ENCODE measurements at places on chromosomes 1 and 21.

DNA sequence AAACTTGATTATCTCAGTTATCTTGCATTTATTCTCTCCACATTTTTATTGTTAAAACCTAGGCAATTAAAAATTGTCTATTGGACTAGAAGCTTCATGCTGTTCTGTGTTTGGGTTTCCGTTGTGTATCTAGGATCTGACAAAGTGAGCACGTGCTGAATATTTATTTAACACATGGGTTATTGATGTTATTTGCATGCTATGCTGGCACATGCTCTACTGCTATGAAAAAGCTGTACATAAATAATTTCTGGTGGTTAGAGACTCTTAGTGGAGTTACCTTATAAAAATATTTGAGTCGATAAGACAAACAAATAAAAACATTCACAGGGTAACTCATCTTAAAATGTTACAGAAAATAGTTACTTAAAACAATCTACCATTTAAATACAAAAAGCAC is 1769.7 kb downstream of the MRPL39 start:
- no peaks in the 10 kb centered on the region for H3K27me3 ChIP-seq
- H3K4me3 ChIP-seq = no peak overlapping the region
- H3K4me1 ChIP-seq = no peaks in the 10 kb centered on the region
- no peak for DNase-seq
- H3K36me3 ChIP-seq = no peaks in the 10 kb centered on the region
- H3K27ac ChIP-seq = no peak overlapping the region

GRCh38 chr1:171834821-171835220 is 6.5 kb upstream of the DNM3 start:
- DNase-seq = no peak
- no peaks in the 10 kb centered on the region for H3K36me3 ChIP-seq
- no peaks in the 10 kb centered on the region for H3K4me1 ChIP-seq
- no peaks in the 10 kb centered on the region for H3K27me3 ChIP-seq
- H3K27ac ChIP-seq = no peak overlapping the region
- H3K4me3 ChIP-seq = no peak overlapping the region

DNA sequence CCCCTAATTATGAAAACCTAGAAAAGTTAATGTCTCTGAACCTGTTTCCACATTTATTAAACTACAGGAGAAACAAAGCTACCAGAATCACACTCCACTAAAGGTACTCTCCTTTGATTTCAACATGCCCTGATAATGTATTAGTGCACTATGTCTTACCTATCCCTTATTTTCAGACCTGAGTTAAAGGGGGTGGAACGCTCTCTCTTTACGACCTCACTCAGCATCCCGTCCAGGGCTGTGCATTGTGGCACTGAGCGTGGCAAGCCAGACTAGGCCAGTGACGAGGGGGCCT is 678 bp downstream of the LSM10 start:
- no peaks in the 10 kb centered on the region for H3K36me3 ChIP-seq
- peak overlapping the region; percentile 57 for H3K4me3 ChIP-seq
- H3K27me3 ChIP-seq = no peaks in the 10 kb centered on the region
- DNase-seq = no peak
- no peaks in the 10 kb centered on the region for H3K4me1 ChIP-seq
- peak overlapping the region; percentile 92 for H3K27ac ChIP-seq

GRCh38 chr1:11980676-11980972 is 380 bp downstream of the MFN2 start:
- H3K36me3 ChIP-seq = no peaks in the 10 kb centered on the region
- H3K4me1 ChIP-seq = peaks cover 10% of the 10 kb centered on the region
- H3K27me3 ChIP-seq = no peaks in the 10 kb centered on the region
- H3K4me3 ChIP-seq = peak overlapping the region; percentile 97
- no peak for DNase-seq

- H3K27ac ChIP-seq = no peak overlapping the region
- H3K4me1 ChIP-seq = no peaks in the 10 kb centered on the region
- H3K36me3 ChIP-seq = no peaks in the 10 kb centered on the region
- peak; percentile 78 for DNase-seq
- no peaks in the 10 kb centered on the region for H3K27me3 ChIP-seq
Measured at GRCh38 chr1:40848530-40849189, 13.5 kb downstream of the CITED4 start.

DNA sequence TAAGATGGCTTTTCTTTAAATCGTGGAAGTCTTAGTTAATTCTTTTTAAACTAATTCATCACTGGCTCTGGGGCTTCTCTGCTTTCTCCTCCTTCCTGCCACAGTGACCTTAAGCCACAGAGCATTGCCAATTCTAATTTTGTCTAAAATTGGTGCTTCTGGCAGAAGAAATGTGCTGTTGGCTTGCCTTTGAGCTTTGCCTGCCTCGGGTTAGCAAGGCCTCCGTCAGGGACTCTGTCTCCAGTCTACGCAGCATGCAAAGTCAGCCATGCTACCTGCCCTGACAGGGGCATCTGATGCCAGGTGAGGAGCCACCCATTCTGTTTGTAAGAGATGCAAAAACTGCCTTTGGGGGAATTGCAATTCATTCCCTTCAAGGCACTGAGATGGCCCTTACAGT is 25.2 kb downstream of the CLDN14 start:
- H3K4me1 ChIP-seq = no peaks in the 10 kb centered on the region
- DNase-seq = no peak
- no peaks in the 10 kb centered on the region for H3K36me3 ChIP-seq
- no peak overlapping the region for H3K27ac ChIP-seq

DNA sequence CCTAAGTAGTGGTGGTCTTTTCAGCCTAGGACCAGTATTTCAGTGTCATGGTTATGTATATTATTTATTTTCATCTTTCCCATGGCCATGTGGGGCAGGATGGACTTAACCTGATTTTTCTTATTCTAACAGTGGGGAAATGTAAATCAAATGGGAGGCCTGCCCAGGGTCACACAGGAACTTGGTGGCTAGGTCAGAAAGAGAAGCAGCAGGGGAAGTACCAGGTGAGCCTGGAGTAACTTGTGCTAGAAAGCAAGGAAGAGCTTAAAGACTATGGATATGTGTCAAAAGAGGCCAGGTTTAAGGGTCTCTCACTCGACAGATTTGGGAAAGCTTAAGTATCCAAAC is 936 bp downstream of the ZFP69B start:
- no peaks in the 10 kb centered on the region for H3K36me3 ChIP-seq
- H3K27ac ChIP-seq = no peak overlapping the region
- H3K4me3 ChIP-seq = peak overlapping the region; percentile 84
- no peaks in the 10 kb centered on the region for H3K27me3 ChIP-seq

- peak overlapping the region; percentile 74 for H3K4me3 ChIP-seq
- peak overlapping the region; percentile 99 for H3K27ac ChIP-seq
- H3K27me3 ChIP-seq = no peaks in the 10 kb centered on the region
- H3K36me3 ChIP-seq = no peaks in the 10 kb centered on the region
- no peaks in the 10 kb centered on the region for H3K4me1 ChIP-seq
- DNase-seq = peak; percentile 71
Measured at GRCh38 chr21:33543505-33544129, 779 bp downstream of the SON start.

DNA sequence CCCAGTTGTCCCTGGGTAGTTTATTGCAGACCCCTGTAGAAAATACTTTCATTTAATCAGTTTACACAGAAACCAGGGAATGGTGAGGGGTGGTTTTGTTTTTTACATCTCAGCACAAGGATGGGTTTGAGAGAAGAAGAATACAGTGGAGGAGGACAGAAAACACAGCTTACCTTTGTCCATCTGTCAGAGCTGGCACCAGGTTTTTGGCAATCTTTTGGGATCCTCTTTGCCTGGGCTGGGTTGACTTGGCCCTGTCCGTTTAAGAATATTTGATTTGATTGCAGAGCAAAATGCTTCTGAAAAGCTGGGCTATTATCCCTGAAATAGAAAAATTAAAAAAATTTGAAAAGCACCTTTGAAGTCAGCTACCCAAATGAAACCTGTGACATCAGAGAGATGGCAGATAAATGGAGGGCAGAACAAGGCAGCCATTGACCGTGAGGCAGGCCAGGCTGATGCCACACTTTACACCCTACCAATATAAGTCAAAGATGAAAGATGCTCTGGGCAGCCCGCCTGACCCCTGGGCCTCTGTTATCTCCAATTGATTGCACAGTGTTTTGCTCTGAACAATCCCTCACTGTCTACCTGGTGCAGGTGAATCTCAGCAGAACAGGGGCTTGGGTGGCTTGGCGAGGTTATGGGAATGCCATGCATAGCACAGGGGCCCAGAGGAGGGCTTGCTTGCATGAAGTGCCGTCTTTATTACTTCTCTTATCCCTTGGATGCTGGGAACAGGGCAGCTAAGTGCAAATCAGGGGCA is 218.8 kb downstream of the LMX1A start:
- no peak for DNase-seq
- H3K27me3 ChIP-seq = peaks cover 5% of the 10 kb centered on the region
- no peak overlapping the region for H3K27ac ChIP-seq
- H3K36me3 ChIP-seq = no peaks in the 10 kb centered on the region
- H3K4me3 ChIP-seq = no peak overlapping the region

- H3K4me3 ChIP-seq = no peak overlapping the region
- no peaks in the 10 kb centered on the region for H3K27me3 ChIP-seq
- no peaks in the 10 kb centered on the region for H3K36me3 ChIP-seq
Measured at GRCh38 chr1:21822349-21822748, 10.3 kb downstream of the LDLRAD2 start.

DNA sequence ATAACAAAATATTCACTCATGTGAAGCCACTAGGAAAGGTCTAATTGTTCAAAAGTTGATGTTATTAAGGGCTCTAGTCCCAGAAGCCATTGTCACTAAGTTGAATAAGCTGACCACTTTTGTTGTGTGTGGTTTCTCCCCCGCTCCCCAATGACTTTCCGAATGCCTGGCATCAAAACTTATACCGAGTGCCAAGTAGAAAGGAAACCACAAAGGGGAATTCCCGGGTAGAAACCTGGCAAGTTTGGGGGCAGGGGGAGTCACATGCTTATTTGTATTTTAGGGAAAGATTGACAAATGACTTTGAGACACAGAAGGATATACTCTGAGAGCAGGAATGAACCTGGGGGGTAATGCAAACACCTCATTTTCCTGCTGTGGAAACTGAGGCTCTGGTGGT is 154.1 kb downstream of the TGFBR3 start:
- peaks cover 17% of the 10 kb centered on the region for H3K4me1 ChIP-seq
- H3K27me3 ChIP-seq = no peaks in the 10 kb centered on the region
- no peaks in the 10 kb centered on the region for H3K36me3 ChIP-seq
- DNase-seq = peak; percentile 50

GRCh38 chr21:25995278-25995677 is 175.3 kb downstream of the APP start:
- H3K36me3 ChIP-seq = no peaks in the 10 kb centered on the region
- H3K4me3 ChIP-seq = no peak overlapping the region
- no peak for DNase-seq
- no peaks in the 10 kb centered on the region for H3K27me3 ChIP-seq

GRCh38 chr1:29900104-29900679 is 663.9 kb downstream of the PTPRU start:
- no peaks in the 10 kb centered on the region for H3K36me3 ChIP-seq
- H3K27me3 ChIP-seq = no peaks in the 10 kb centered on the region
- H3K27ac ChIP-seq = no peak overlapping the region
- no peak overlapping the region for H3K4me3 ChIP-seq

- H3K4me3 ChIP-seq = no peak overlapping the region
- H3K36me3 ChIP-seq = no peaks in the 10 kb centered on the region
- no peaks in the 10 kb centered on the region for H3K27me3 ChIP-seq
- DNase-seq = no peak
- H3K4me1 ChIP-seq = no peaks in the 10 kb centered on the region
Measured at GRCh38 chr1:38464071-38464661, 395.4 kb downstream of the RRAGC start.

GRCh38 chr1:59976194-59977074 is 49.9 kb upstream of the CYP2J2 start:
- peak overlapping the region; percentile 14 for H3K4me3 ChIP-seq
- no peaks in the 10 kb centered on the region for H3K36me3 ChIP-seq
- H3K4me1 ChIP-seq = no peaks in the 10 kb centered on the region

DNA sequence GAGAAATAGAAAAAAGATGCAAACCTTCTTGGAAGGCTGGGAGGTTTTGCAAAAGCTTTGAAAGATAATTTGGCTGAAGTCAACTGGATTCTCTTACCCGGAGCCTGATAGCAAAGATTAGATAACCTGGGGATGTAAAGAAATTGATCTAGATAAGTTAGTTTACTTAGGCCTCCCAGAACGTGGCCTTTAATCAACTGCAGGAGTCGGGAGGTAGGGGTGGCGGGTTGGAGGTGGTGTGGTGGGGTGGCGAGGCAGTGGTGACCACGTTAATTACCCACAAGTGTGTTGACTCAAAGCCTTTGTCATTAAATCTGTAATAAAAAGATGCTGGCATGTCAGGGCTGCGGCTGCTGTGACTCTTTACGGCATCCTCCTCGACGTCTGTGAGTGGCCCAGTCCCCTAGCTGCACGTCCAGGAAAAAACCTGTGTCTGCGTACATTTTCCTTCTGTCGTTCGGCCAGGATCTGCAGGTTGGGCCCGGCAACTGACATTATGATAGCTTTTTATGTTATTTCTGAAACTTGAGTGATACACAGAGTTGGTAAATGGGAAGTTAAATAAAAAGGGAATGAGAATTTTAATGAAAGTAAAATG is 51.1 kb upstream of the B3GALT2 start:
- DNase-seq = no peak
- H3K27me3 ChIP-seq = no peaks in the 10 kb centered on the region
- H3K36me3 ChIP-seq = no peaks in the 10 kb centered on the region
- H3K27ac ChIP-seq = no peak overlapping the region

- DNase-seq = no peak
- H3K27ac ChIP-seq = no peak overlapping the region
- no peaks in the 10 kb centered on the region for H3K36me3 ChIP-seq
- H3K4me3 ChIP-seq = no peak overlapping the region
Measured at GRCh38 chr1:61496501-61496900, 228.4 kb downstream of the TM2D1 start.

GRCh38 chr21:36839123-36839522 is 127.3 kb downstream of the HLCS start:
- no peaks in the 10 kb centered on the region for H3K36me3 ChIP-seq
- no peaks in the 10 kb centered on the region for H3K27me3 ChIP-seq

DNA sequence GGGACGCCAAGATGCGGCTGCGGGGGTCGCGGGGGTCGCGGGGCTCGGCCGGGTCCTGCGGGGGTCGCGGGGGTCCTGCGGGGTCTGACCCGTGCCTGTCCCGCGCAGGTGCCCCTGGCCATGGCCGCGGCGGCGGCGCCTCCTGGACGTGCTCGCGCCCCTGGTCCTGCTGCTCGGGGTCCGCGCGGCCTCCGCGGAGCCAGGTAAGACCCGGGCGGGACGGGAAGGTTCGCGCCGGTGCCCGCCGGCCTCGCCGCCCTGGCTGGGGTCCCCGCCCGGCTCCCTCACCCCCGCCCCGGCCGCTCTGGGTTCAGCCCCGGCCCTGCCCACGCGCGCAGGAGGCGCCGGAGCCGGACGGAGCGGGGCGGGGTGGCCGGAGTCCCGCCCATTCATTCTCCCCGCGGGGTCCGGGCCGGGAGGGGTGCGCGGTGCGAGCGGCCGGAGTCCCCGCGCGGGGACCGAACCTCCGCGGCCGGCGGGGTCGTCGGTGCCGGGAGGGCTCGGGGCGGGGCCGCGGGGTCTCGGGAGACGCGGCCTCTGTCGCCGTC is 380 bp downstream of the COL18A1 start:
- H3K4me1 ChIP-seq = peaks cover 25% of the 10 kb centered on the region
- H3K27ac ChIP-seq = peak overlapping the region; percentile 94
- H3K27me3 ChIP-seq = no peaks in the 10 kb centered on the region
- H3K4me3 ChIP-seq = peak overlapping the region; percentile 71
- no peaks in the 10 kb centered on the region for H3K36me3 ChIP-seq
- DNase-seq = no peak

- no peaks in the 10 kb centered on the region for H3K27me3 ChIP-seq
- no peak for DNase-seq
Measured at GRCh38 chr1:157233131-157233530, 94.9 kb upstream of the ETV3 start.
